ENCODE measurements at places on chromosomes 3 and 15.

DNA sequence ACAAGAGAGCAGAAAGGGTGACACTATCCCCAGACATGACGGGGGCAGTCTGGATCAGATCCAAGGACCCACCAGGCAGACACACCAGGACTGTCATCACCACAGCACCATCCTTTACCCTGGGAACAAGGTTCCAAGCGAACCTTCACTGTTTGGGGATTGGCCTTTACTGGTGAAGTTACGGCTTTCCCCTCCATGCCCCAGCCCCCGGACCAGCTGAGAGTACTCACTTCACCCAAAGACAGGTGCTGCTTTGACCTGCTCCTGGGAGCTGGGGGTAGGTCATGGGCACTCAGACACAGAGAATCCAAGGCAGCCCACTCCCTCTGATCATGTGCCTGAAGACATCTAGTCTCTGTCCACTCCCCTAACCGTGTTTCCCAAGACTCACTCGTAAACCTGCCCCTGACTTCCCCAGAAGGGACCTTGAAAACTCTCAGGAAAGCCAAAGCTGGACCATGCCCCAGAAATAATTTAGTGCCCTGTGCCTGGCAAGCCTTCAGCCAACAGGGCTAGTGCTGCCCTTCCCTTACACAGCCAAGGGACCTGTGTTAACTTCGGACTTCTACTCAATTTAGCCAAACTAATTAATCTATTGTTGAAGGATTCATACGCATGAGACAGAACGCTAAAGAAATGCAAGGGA lies 2.8 kb downstream of the RRP9 start:
- peak; percentile 20 for DNase-seq

GRCh38 chr3:122563717-122564025 lies 429 bp downstream of the PARP9 start:
- DNase-seq, result peak; percentile 66

DNA sequence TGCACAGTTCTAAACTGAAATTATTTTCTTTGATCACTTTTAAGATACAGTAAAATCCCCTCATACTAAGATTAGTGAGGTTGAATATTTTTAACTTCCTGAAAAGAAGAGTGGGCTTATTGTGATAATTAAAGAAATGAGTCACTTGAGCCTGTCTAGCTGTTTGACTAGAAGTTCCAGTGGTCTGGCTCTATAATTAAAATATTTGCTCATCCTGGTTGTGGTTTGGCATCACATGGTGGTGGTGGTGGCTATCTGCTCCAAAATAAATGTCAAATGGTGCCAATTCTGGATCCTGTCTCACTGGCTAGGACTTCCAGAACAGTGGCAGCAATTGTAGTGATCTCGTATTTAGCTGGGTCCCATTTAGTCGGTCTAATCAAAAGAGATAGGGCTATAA lies 8.6 kb upstream of the TEX9 start:
- no peak for DNase-seq

DNA sequence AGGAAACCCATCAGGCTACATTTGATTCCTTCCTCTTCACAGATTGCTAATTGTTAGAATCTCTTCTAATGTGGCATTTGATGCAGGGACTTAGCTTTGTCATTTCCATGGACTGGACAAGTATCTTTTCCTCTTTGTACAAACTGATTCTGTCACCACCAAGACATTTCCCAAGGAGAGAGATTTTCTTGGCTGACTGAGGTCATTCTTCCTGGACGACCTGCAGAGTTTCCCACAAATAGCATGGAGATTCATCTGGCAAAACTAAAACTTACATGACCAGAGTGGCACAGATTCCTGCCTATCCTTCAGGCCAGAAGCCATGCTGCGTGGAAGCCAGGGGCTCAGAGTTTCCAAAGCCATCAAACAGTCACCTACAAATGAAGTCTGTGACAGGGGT lies 269.2 kb upstream of the LRTM1 start:
- no peak for DNase-seq

GRCh38 chr15:33860754-33861153 lies 107.5 kb upstream of the CHRM5 start:
- no peak for DNase-seq

- peak; percentile 49 for DNase-seq
These were observed 100.9 kb upstream of the TLE3 start for GRCh38 chr15:70198441-70199123.

DNA sequence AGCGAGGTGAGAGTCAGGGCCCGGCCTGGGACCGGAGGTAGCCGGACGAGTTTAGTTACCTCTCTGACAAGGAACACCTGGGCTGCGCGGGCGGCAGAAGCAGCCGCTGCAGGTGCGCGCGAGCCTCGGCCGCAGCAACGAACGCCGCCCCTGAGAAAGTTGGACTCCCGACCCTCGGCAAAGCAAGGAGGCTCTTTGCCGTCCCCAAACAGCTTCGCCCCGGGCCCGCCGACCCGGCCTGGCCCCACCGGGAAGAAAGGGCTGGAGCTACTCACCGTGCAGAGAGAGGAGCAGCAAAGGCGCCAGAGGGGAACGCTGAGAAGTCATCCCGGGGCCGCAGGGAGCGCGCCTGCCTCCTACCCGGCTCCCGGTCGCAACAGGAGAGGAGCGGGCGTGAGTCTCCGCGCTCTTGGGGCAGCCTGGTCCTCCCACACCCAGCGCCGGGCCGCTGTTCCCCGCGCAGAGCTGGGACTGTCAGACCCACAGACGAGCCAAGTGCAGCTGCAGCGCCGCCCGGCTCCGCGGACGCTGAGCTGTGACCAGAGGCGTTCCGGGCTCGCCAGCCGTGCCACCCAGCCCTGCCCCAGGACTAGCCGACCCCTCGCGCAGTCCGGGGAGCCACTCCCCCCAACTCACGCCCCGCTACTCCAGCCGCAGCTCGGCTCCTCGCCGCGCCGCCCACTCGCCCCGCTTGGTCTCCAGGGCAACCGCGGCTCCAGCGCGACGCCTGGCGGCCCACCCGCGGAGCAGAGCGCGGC lies at the start of gene IGSF11:
Gene IGSF11, minus strand, starts transcription at position 591 of the 758 bp plus-strand sequence. Its CDS starts 264 bp downstream, at position 327.
- peak; percentile 89 for DNase-seq

DNA sequence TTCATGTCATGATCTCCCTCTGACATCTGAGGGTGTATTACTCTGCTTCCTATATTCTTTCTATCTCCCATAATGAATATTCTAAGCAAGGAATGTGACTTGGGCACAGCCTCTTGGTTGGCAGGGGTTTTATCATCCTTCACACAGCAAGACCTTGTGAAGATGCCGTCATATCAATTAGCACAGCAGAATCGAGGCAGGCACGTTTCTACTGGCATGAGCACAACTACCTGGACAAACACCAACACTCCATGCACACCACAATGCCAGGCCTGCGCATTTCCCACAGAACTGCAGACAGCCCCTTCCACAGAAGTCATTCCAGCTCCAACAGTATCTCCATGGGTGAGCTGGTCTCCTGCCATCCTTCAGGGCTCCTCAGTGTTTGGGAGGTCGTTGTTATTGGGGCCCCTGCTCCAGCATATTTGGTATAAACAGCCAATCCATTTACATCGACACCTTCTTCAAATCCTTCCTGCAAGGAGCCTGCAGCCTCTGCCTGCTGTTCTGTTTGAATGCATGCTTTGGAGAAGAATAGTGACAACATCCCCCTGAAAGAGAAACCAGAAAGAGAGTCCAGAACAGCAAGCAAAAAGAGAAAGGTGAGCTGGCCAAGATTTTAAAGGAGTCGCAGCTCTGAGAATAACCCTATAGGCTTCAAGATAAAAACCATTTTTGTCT lies 275.5 kb downstream of the SHOX2 start:
- peak; percentile 52 for DNase-seq

DNA sequence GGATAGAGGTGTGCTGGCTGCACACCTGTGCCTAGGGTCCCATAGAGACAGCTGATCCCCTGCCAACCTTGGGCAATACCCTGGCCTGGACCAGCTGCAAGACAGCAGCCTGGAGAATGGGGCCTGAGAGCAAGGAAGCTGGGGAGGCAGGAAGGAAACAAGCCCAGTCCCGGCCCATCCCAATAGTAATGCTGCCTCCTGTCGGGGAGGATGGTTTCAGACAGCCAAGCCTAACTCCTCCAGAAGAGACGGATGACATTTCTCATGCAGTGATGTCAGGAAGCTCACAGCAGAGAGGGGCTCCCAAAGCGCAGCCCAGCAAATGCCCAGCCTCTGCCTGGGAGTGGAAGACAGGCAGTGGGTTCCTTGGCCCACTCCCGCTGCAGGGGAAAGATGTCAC lies 408.8 kb downstream of the OCA2 start:
- peak; percentile 72 for DNase-seq

DNA sequence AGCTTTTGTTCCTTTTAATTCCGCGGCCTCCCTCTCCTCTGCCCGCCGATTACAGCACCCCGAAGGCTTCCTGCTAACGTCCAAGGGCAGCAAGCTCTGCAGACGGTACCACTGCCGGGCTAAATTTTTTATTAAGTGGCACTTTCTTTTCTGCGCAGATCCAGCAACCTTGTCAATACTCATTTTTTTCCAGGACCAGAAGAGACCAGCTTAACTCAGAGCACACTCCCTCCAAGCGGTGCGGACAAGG lies 542 bp upstream of the MEIS2 start:
- DNase-seq, result no peak

GRCh38 chr3:138974462-138974861 lies 27.4 kb downstream of the FOXL2NB start:
- no peak for DNase-seq

DNA sequence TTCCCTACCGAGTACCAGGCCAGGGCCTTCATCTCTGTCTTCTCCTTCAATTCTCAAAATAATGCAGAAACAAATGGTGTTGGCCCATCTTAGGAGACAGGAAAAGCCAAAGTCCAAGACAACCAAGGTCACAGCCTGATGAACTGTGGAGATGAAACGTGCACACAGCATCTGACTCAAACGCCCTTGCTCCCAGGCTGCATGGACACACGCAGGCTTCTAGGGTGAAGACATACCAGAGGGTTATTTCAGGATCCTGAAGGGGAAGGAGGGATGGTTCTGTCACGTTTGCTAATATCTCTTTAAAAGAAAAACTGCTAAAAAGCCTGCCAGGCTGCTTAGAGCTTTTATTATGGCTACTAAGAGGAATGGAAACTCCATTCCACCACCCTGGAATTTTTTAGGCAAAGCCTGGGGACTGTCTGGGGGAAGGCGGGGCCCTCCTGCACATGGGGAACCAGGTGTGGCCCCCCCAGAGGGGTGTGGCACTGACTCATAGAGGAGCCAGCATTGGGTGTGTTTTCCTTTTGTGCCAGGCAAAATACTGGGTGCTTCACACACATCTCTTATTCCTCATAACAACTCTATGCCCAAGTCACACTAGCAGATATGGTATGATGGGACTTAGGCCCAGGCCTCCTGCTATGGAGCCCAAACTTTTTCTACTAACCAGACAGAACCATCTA lies 62.9 kb downstream of the UMPS start:
- DNase-seq, result peak; percentile 17

- no peak for DNase-seq
These were observed 429.7 kb upstream of the RASGRP1 start for GRCh38 chr15:38994310-38994709.

DNA sequence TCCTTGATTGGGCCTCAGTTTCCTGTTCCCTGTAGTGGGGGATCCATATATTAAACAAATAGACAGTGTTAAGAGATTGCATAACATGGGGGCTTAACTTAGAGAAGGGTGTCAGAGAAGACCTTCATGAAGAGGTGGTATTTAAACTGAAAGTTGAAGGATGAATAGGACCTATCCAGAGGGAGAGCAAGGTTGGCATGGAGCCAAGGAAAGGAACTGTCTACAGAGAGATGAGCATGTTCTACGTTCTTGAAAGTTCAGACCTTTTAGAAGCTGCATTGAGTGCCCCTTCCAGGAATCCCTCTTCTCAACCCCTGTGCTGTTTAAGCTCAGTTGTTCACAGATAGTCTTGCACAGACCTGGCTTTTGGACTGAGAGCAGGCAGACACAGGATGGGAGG lies 2.4 kb downstream of the HTD2 start:
- DNase-seq, result no peak

DNA sequence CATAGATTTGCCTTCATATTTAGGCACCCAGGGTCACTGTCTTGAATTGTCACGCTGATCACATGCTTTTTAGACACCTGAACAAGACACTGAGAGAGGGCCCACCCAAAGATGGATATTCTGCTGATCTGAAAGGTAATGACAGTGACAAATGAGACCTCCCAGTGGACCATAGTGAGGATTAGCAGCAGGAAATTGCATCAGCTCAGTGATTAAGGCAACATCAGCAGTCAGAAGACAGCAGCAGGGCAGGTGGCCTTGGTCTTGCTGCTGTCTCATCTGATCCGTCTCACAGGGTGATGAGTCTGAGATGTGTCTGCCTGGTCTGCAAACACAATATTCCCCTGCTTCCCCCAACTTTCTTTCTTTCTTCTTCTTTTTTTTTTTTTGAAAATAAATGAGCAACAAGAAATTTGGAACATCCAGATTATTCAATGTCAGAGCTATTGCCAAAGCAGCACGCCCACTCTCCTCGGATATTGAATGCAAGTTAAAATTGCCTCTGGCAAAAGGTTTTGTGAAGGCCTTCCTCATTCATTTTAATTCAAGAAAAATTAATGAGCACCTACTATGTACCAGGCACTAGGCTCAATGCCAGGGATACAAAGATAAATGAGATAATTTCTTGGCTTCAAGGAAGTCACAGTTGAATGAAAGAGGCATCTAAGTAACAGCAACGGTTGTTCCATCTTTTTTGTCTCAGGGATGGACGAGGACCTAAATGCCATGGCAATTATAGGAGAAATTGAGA lies 14.1 kb downstream of the OTOL1 start:
- no peak for DNase-seq

DNA sequence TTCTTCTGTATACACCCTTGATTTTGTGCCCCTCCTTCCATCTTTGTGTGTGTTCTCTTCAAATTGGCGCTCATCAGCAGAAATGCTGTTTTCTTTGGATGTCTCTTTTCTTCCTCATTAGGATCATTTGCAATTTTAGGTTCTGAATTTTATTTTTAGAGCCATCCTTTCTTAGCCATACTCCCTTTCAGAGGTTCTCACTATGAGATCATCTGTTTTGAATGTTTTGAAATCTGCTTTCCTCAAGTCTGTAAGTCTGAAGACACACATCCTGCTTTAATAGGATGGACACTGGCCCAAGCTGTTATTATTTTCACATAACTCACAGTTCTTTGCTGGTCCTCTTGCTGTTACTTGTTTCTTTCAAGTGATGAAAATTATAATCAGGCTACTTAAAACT lies 124.8 kb downstream of the BDH1 start:
- DNase-seq, result no peak

- DNase-seq, result no peak
These were observed 23.5 kb downstream of the ANP32A start for GRCh38 chr15:68797191-68797590.

GRCh38 chr3:186534113-186534669 lies 10.0 kb downstream of the CRYGS start:
- DNase-seq, result no peak

GRCh38 chr15:74222240-74223119 lies 13.6 kb upstream of the CCDC33 start:
- DNase-seq, result no peak

GRCh38 chr3:98232489-98232888 lies 31.6 kb upstream of the OR5H6 start:
- no peak for DNase-seq

GRCh38 chr15:34188711-34189110 lies 21.2 kb downstream of the KATNBL1 start:
- no peak for DNase-seq

GRCh38 chr15:74352393-74352910 lies 15.0 kb downstream of the CYP11A1 start:
- DNase-seq, result no peak

GRCh38 chr15:98740295-98740694 lies 92.0 kb downstream of the IGF1R start:
- no peak for DNase-seq

- no peak for DNase-seq
These were observed 51.6 kb upstream of the ARL6 start for GRCh38 chr3:97712919-97713318.

GRCh38 chr3:127038466-127038865 lies 55.6 kb downstream of the PLXNA1 start:
- DNase-seq, result no peak
